ENCODE measurements at places on chromosomes 6 and 20.

DNA sequence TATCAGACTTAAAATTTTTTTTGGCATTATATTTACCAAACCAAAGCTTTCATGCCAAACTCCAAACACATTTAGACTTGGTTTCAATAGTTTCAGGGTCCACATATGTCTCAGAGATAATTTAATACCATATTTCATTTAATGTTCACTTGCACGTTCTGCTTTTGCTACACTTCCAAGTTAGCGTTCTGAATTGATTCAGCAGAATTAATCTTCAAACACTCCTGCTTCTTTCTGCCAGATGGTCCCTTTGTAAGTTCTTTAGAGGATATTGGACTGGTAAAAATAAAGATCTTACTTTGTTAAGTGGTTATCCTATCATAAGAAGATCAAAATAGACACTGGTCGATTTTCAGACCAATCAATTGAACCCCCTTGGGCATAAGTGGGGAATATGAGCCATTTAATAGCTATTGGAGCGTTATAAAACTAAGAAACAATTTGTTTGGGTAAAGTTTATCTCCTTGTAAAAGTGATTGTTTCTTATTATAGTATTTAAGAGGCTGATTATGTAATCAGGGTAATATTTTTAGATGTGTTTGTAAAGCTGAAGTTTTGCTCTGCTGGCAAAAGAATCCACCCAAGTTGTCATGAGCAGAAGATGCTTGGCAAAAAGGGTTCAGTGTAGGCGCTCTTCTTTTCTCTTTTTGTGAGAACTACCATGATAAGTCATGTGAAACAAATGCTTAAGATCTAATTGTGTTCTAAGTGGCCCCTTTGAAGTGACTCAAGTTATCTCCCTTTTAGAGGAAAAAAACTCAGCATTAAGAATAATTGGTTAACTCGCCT lies 92.2 kb downstream of the MCHR2 start:
- no peak for DNase-seq

DNA sequence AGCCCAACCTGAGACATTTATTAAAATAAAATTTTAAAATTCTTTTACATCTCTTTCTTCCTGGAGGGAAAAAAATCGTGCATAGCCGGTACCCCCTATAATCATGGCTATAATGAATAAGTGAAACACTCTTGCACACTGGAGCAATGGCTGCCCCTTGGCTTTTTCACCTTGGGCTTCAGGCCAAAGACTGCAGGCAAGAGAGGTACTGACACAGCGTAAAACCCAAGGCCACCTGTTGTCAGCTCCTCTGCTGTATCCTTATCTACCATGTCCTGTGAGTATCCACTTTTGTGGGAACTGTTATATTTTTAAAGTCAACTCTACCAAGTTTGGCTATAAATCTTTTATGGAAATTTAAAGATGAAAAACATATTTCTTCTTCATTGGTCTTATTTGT lies 23.0 kb upstream of the LY86 start:
- no peak for DNase-seq

- DNase-seq = no peak
Measured at GRCh38 chr6:36592221-36592655, 1.9 kb upstream of the SRSF3 start.

GRCh38 chr6:87088076-87088475 lies 6.8 kb downstream of the CGA start:
- DNase-seq = no peak

DNA sequence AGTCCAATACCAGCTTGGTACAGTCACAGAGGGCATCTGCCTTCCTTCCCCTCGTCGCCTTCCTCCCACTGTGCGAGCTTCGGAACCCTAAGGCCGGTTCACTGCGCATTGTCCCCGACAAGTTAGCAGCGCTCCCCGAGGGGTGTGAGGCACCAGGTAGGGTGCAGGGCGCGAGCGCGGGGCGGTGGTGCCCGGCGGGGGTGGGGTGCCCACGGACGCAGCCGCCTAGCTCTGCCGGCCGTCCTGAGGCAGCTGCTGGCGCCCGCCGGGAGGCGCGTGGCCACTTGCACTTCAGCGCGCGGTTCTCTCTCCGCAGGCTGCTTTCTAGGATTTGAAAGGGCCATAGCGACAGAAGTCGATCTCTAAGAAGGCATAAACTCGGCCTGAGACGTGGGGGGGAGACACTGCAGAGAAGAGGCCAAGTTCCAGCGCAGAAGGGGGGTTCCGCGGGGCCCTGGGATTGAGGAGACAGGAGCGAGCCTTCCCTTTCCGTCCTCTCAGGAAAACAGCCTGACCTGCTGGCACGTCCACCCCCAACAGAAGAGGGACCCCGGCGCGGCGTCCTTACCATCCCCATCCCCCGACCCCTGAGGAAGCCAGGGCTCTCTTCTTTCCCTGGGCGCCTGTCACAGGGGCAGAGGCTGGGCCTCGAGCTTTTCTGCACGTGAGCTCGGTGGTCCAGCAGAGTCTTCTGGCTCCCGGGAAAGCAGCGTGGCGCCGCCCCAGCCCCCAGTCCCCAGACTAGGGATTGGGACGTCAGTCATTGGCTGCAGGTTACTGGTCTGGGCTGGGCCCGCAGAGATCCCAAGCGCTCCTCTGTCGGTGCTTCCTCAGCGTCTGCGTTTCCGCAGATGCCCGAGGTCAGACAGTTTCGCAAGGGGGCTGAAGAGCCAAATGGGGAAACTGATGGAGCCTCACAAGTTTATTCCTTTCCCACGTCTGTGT lies 15.6 kb upstream of the PRDM13 start:
- no peak for DNase-seq

DNA sequence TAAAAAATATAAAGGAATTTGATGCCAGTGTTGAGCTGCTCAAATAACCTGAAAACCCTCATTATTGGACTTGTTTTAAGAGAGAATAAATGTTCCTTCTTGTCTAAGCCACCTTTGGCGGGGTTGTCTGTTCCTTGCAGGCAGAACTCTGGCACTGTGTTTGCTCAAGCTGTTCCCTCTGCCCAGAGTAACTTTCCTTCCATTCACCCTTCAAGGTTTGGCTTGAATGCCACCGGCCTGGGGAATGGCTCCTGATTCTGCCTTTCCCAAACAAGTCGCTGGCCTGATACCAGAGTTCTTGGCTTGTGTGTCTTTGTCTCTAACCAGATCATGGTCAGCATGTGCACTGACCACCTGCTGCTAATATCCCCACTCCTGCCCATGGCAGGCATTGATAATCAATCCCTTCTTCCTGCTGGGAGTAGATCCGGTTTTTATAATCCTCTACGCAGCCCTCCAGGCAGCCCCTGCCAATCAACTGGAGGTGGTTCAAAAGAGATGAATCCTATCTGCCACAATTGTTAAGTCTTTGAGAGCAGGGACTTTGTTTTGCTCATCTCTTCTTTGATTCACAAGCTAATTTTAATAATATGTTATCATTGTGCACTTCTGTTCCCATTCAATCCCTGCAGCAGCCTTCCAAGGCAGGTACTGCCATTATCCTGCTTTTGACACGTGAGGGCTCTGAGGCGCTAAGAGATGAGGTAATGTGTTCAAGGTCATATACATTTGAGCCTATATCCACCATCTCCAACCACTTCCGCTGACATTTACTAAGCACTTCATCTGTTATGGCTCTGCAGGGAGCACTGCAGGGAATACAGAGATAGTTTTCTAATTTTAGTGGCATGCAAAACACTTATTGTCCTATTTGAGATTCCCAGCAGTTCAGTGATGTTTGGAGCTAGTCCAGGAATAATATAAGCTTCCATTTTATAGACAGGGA lies 3.1 kb upstream of the CCM2L start:
- DNase-seq = no peak

DNA sequence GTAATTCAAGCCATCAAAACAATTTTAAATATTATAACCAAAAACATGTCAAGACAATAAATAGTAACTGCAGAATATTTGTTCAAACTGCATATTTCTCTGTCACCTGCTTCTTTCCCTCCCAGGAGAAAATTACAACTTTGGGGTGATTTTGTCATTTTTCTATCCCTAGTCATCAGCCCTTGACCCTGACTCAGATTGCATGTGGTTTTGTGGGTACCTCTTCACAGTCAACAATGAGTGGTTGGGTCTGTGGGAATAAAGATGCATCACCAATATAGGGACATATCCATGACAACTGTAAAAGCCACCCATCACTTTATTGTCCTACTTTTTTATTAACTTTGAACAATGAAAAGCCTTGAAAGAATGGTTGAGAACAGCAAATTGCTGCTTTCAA lies 7.3 kb downstream of the COL10A1 start:
- DNase-seq = no peak

DNA sequence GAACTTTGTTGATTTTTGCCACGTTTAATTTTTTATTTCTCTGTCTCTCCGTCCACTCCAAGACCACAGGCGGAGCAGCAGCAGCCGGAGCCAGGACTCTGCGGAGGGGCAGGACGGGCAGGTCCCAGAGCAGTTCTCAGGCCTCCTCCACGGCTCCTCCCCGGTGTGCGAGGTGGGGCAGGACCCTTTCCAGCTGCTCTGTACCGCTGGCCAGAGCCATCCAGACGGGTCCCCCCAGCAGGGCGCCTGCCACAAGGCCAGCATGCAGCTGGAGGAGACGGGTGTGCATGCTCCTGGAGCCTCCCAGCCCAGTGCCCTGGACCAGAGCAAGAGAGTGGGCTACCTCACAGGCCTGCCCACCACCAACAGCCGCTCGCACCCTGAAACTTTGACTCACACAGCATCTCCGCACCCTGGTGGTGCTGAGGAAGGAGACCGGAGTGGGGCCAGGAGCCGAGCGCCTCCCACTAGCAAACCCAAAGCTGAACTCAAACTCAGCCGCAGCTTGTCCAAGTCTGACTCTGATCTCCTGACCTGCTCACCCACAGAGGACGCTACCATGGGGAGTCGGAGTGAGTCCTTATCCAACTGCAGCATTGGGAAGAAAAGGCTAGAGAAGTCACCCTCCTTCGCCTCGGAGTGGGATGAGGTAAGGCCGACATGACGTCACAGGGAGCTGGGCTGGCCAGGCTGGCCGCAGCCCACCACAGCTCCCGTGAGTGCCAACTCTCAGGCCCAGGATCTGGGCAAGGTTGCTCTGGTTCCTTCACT lies 123.5 kb downstream of the TCP11 start:
- no peak for DNase-seq

DNA sequence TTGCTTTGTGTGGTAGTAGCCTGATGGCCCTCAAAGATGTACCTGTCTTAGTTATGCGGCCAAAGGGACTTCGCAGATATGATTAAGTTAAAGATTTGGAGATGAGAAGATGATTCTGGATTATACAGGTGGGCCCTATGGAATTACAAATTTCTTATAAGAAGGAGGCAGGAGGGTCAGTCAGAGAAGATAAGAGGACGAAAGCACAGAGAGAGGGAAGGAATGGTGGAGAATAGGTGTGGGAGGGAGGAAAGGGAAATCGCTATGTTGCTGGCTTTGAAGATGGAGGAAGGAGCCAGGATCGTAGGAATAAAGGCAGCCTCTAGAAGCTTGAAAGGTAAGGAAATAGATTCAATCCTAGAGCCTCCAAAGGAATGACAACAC lies 1.2 kb upstream of the TSPYL1 start:
- no peak for DNase-seq

GRCh38 chr6:46378882-46379416 lies 112.3 kb downstream of the RCAN2 start:
- DNase-seq = no peak

GRCh38 chr6:10033223-10033829 lies 381.5 kb downstream of the TFAP2A start:
- peak; percentile 12 for DNase-seq

DNA sequence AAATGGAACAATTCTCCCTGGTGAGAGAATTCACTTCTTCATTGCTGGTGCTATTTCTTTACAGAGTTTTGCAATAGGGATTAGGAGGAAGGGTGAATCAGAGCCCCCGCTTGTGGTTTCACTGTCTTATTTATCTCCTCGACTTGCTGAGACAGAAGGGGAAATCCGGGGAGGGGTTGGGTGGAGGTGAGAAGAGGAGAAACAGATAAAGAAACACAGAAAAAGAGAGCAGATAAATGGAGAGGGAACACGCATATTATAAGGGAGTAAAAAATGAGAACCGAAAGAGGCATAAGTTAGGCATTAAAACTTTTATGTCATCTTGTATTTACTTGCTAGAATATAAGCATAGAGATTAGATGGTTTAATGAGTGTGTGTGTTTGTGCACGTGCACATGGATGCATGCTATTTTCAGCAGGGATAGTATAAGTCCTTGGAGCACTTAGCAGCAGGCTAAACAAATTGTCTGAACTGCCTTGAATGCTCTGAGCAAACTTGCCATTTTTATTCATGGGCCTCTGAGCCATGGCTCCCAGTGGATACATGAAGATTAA lies 105.0 kb downstream of the OLIG3 start:
- DNase-seq = peak; percentile 98

DNA sequence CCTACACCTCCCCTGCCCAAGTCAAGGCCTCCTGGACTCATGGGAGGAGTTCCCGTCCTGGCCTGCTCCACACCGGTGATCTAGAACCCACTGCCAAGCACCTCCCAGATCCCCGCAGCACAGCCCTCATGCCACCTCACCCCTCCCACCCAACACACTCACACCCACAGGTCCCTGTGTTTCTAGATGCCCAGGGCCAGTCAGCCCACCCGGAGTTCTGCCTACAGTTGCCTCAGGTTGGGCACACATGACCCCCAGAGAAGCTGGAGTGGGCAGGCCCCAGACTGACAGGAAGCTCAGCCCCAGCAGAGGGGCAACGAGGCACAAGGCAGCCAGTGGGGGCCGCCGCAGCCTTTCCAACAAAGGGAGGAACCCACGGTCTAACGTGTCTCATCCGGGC lies 29.6 kb downstream of the RRBP1 start:
- DNase-seq = no peak

GRCh38 chr20:35436177-35436573 lies 1.9 kb downstream of the GDF5 start:
- DNase-seq = no peak

DNA sequence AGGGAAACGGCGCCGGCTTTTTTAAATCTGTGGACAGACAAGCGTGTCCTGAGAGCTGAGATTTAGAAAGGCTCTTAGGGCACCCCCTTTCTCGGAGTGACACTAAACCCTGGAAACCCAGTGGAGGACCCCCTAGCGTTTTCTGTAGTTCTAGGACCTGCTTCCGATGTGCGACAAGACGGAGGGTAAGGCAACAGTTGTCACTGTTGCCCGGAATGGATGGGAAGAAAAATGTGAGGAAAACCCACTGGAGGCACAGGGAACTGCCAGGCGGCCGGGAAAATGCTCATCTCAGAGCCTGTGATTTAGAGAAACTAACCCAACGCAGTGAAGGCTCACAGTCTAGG lies 551 bp upstream of the ATP5F1E start:
- DNase-seq = no peak

DNA sequence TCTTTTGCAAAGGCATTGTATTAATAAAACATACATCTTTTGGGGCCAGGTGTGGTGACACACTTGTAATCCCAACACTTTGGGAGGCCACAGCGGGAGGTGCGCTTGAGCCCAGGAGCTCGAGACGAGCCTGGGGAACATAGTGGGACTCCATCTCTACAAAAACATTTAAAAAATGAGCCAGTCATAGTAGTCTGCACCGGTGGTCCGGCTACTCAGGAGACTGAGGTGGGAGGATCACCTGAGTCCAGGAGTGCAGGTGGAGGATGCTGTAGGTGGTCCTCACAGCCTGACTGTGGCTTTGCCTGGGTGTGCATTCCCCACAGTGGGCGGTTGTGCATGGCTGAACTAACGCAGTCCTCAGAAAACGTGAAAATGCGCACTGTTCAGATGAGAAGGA lies 162.5 kb downstream of the DLL1 start:
- no peak for DNase-seq
